ENCODE measurements at places on chromosomes 7 and 10.

- DNase-seq = no peak
Observed at GRCh38 chr7:34011017-34011695, 105.8 kb downstream of the BMPER start.

DNA sequence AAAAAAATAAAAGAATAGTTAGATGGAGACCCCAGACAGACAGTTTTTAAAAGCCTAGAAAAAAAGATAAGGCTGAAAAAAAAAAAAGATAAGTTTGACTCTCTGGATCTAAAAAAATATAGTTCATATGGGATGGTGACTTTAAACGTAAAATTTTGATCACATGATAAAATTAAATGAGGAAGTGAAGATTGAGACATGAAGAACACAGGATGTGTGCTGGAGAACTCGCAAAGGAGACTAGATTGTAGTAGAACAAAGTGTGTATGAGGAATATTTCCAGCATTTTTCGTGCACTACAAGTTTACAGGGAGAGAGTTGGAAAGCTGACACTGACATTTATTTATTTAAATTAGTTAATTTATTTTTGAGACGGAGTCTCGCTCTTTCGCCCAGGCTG is 286.4 kb downstream of the PRPF18 start:
- peak; percentile 69 for DNase-seq

GRCh38 chr10:103186128-103186527 is 6.9 kb downstream of the NT5C2 start:
- no peak for DNase-seq

GRCh38 chr7:42869131-42870020 is 42.5 kb downstream of the C7orf25 start:
- no peak for DNase-seq

- DNase-seq = no peak
Observed at GRCh38 chr7:3859431-3859830, 558.4 kb downstream of the SDK1 start.

- no peak for DNase-seq
Observed at GRCh38 chr10:3631701-3632330, 153.2 kb downstream of the KLF6 start.

- no peak for DNase-seq
Observed at GRCh38 chr7:101549734-101550133, 79.4 kb downstream of the MYL10 start.

- DNase-seq = no peak
Observed at GRCh38 chr7:92934096-92934495, 97.7 kb upstream of the CDK6 start.

DNA sequence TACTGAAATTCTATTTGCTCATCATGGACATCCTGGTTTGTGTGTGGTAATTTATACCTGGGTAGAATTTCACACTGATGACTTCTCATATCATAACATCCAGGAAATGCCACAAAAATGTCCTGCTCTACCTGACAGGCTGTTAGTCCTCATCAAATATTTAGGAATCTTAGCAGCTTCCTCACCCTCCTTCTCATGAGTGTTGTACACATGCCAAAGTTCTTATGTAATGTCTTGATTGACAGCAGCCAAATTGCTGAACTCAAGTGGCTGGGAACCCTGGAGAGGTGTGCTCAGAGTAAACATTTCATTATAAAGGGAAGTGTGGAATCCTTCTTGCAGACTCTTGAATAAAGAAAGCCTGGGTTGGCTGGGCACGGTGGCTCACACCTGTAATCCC is 8.9 kb downstream of the EEPD1 start:
- DNase-seq = no peak

DNA sequence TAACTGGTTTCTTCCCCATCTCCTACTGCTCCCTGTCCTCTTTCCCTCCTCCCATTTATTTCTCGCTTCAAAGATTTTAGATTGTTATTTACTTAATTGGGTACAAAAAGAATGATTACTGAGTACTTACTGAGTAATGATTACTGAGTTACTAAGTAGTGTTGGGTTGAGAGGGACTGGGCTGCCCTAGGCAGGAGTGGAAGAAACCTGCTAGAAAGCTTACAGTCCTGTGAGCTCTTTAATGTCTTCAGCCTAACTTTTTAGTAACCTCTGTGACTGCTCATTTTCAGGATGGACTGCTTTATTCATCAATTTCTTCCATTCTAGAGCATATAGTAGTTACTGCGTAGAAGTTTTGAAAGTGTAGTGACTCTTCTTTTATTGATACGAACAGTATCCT is 7.6 kb downstream of the PHF14 start:
- no peak for DNase-seq

DNA sequence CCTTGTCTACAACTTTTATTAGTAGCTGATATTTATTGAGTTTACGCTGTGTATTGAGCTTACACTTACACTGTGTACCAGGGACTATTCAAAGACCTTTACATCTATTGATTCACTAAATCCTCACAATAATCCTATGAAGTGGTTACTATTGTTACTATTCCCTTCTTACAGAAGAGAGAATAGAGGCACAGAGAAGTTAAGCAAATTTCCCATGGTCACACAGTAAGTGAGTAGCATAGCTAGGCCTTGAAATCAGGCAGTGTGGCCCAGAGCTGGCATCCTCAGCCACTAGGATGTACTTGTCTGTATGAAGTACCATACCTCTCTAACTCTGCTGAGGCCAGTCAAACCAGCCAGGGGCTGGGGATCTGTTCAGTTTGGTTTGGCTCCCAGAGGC is 7.6 kb downstream of the COL13A1 start:
- DNase-seq = no peak
